ENCODE measurements at places on chromosomes 3 and 15. TPM values are rescaled to one million over a fixed set of nuclear protein-coding genes. Genes with fewer than 3 reads are reported as not detected.

The GPR62 gene
- not detected for total RNA-seq

- no peak overlapping the region for H3K4me3 ChIP-seq
- no peaks in the 10 kb centered on the region for H3K4me1 ChIP-seq
- H3K27me3 ChIP-seq: no peaks in the 10 kb centered on the region
- no peaks in the 10 kb centered on the region for H3K36me3 ChIP-seq
- DNase-seq: no peak
These were observed 243.8 kb downstream of the PDZRN3 start for GRCh38 chr3:73380735-73381532.

GRCh38 chr3:113628316-113628715 lies 68.1 kb downstream of the USF3 start:
- peaks cover 32% of the 10 kb centered on the region for H3K36me3 ChIP-seq
- H3K27ac ChIP-seq: no peak overlapping the region
- no peak overlapping the region for H3K4me3 ChIP-seq

GRCh38 chr3:127738192-127738840 lies 65.6 kb downstream of the ABTB1 start:
- no peaks in the 10 kb centered on the region for H3K36me3 ChIP-seq
- H3K4me3 ChIP-seq: no peak overlapping the region
- H3K27me3 ChIP-seq: peaks cover 16% of the 10 kb centered on the region
- peaks cover 8% of the 10 kb centered on the region for H3K4me1 ChIP-seq
- no peak for DNase-seq

GRCh38 chr3:155859859-155860258 lies 5.6 kb upstream of the SLC33A1 start:
- no peak overlapping the region for H3K27ac ChIP-seq
- peaks cover 39% of the 10 kb centered on the region for H3K4me1 ChIP-seq
- no peak overlapping the region for H3K4me3 ChIP-seq

DNA sequence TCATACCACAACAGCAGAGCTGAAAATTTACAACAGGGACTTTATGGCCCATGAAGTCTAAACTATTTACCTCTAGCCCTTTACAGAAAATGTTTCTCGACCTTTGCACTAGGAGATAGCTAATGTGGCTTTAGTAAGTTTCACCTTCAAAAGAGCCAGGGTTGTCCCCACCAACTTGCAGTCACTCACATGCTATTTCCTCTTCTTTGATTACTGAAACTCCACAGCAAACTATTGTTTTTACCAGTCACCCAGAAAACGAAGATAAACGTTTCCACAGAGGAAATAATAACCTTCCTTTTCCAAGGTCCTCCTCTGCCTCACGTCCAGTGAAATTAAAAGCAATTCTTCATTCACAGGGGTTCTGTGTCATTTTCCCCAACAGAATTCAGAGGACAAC lies 48.2 kb downstream of the WWTR1 start:
- no peak for DNase-seq
- no peaks in the 10 kb centered on the region for H3K36me3 ChIP-seq
- no peak overlapping the region for H3K4me3 ChIP-seq
- no peaks in the 10 kb centered on the region for H3K4me1 ChIP-seq
- H3K27ac ChIP-seq: no peak overlapping the region

The CPA3 gene
- total RNA-seq: not detected

GRCh38 chr3:183583331-183584245 lies 28.1 kb upstream of the KLHL6 start:
- no peaks in the 10 kb centered on the region for H3K27me3 ChIP-seq
- peaks cover 7% of the 10 kb centered on the region for H3K36me3 ChIP-seq
- H3K4me3 ChIP-seq: no peak overlapping the region
- peaks cover 43% of the 10 kb centered on the region for H3K4me1 ChIP-seq
- no peak for DNase-seq

DNA sequence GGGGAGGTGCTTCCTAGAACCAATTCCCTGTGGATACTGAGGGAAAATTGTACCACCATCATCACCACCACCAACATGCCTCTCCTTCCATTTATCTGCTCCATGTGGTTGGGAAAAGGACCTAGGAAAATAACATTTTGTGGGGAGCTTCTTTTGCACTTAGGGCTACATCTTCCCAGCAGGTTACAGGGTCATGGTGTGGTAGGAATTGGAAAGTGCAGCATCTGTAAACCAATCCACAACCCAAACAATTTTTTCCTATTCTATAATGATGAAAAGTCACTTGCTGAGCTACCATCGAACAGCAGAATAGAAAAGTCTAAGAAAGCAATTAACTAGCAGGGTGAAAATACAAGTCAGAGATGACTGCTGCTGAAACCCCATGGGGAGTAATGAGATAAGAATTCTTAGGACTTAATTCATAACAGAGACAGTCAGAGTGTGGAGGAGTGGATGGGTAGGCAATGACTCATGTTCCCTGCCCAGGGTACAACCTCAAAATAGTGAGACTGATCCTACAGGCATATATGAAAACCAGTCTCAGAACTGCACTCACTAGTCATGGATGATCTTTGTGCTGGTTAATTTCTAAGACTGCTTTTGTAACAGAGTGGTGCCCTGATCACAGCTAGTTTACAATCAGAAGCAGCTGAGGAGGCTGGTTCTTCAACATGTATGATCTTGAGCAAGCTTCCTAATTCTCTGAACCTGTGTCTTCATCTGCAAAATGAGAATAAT lies 38.1 kb upstream of the LEKR1 start:
- H3K4me1 ChIP-seq: peaks cover 47% of the 10 kb centered on the region
- no peak for DNase-seq
- no peaks in the 10 kb centered on the region for H3K27me3 ChIP-seq
- H3K36me3 ChIP-seq: peaks cover 9% of the 10 kb centered on the region
- no peak overlapping the region for H3K27ac ChIP-seq

- no peak for DNase-seq
- no peak overlapping the region for H3K27ac ChIP-seq
- H3K4me3 ChIP-seq: no peak overlapping the region
- H3K36me3 ChIP-seq: no peaks in the 10 kb centered on the region
- H3K4me1 ChIP-seq: peaks cover 13% of the 10 kb centered on the region
These were observed 301.8 kb upstream of the MCTP2 start for GRCh38 chr15:93929375-93930094.

DNA sequence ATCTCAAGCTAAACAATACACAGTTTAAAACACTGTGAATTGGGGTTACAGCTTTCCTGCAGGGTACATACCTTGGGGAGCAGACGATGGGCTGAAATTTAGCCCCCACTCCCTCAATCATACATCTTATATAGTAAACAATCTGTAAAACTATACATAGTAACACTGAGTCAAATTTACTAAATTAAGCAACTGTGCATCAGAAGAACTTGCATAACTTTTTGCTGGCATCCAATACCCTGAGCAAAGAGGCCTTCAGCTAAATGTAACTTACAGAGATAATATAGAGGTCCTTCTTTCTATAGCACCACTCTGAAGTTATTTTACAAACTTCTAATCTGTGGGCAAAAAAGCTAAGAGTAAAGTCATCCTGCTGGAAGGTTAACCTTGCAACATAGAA lies 603.6 kb upstream of the TGFBR2 start:
- no peak overlapping the region for H3K27ac ChIP-seq
- no peaks in the 10 kb centered on the region for H3K36me3 ChIP-seq
- no peaks in the 10 kb centered on the region for H3K4me1 ChIP-seq
- no peak for DNase-seq
- no peaks in the 10 kb centered on the region for H3K27me3 ChIP-seq

DNA sequence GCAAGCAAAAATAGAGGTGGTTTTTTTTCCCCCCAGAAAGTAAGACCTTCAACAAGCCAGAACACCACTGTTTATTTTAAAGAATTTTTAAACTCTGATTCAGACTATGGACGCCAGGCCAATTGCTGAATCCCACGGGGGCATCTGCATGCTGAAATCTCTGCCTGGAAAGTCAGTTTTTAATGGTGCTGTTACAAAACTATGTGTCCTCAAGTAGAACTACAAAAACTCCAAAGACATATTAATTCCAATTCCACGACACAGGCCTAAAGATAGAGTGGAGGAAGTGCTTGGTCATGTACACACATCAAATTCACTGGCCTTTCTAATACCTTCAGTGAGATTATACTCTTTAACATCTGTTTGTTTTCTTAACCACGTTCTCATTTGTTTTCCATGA lies 490.5 kb upstream of the NR2F2 start:
- peaks cover 5% of the 10 kb centered on the region for H3K27me3 ChIP-seq
- no peak overlapping the region for H3K4me3 ChIP-seq
- H3K27ac ChIP-seq: peak overlapping the region; percentile 97

GRCh38 chr3:70640481-70640880 lies 328.0 kb upstream of the MDFIC2 start:
- H3K27ac ChIP-seq: no peak overlapping the region
- H3K27me3 ChIP-seq: peaks cover 11% of the 10 kb centered on the region
- H3K36me3 ChIP-seq: no peaks in the 10 kb centered on the region
- no peak overlapping the region for H3K4me3 ChIP-seq

DNA sequence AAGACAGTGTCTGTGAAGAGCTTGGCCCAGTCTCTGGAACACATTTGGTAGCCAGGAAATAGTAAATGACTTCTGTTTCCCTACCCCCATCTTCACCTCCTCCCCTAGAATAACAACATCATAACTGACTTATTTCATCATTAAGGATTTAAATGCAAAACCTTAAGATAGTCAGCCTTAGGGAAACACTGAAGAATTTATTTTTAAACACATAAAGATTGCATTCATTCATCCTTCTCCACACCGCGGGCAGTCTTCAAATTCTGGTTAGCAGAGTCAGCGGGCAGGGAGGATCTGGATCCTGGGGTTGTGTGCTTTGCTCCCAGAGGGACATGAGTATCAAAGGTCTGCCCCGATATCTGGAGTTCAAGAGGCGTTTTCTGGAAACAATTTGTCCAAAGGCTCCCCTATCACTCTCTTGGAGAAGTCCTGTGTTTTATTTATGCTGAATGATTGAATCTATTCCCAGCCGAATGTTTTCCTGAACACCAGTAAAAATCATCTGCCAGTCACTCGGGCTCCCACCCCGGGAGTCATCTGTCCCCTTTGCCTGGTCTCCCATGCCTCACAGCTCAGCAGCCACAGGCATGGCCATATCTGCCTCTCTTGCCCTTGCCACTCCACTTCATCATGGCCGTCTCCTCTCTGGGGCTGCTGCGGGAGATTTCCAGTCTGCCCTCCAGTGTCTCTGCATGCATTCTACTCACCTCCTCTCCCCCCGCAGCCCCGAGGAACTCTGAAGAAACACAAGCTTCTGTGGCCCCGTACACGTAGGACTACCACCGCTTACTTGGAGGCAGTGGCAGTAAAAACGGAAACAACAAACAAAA lies 234.7 kb upstream of the CTDSPL start:
- no peak overlapping the region for H3K27ac ChIP-seq
- no peak overlapping the region for H3K4me3 ChIP-seq
- peaks cover 6% of the 10 kb centered on the region for H3K27me3 ChIP-seq
- H3K4me1 ChIP-seq: peaks cover 5% of the 10 kb centered on the region
- no peaks in the 10 kb centered on the region for H3K36me3 ChIP-seq

DNA sequence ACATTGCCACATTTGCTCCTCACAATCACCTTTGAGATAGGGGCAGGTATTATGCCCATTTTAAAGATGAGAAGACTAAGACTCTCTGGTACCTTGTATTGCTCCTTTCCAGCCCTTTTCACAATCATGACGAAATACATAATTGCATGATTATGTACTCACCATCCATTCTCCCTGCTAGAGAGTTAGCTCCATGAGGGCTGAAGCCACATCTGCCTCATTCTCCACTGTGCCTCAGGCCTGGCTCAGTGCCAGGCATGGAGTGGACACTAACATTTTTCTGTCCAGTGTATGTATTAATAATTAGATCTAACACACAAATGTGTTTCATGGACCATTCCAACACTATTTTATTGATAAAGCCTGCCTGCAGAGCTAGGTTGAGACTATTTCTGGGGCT lies 191.4 kb downstream of the MINAR1 start:
- no peak overlapping the region for H3K27ac ChIP-seq
- no peak overlapping the region for H3K4me3 ChIP-seq
- H3K27me3 ChIP-seq: peaks cover 25% of the 10 kb centered on the region
- no peaks in the 10 kb centered on the region for H3K36me3 ChIP-seq

- H3K27me3 ChIP-seq: no peaks in the 10 kb centered on the region
- H3K27ac ChIP-seq: no peak overlapping the region
- no peak for DNase-seq
- no peaks in the 10 kb centered on the region for H3K4me1 ChIP-seq
- H3K4me3 ChIP-seq: no peak overlapping the region
These were observed 288.6 kb upstream of the CBLB start for GRCh38 chr3:106157411-106157810.

DNA sequence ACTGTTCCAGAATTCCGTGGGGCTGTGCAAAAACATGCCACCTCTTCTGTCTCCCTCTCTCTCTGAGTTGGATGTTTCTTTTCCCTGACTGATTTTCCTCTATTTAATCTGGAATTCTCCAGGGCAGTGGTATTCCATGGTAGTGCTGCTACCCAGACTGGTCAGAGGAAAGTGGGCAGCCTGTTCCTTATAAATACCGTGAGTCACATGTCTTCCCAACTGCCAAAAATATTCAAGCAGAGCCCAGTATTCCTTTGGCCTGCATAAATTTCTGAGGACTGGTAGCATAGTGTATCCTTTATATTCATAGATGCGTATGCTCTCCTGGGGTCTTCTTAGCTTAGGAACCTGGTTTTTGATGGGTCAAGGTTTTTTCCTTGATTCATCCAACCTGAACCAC lies 40.9 kb downstream of the CEMIP start:
- H3K4me3 ChIP-seq: no peak overlapping the region
- H3K4me1 ChIP-seq: no peaks in the 10 kb centered on the region
- DNase-seq: no peak
- no peaks in the 10 kb centered on the region for H3K36me3 ChIP-seq
- H3K27me3 ChIP-seq: peaks cover 7% of the 10 kb centered on the region
- H3K27ac ChIP-seq: no peak overlapping the region

The HYKK gene
- total RNA-seq: 3.7 TPM

The ISL2 gene
- 0.82 TPM for total RNA-seq

The CCR9 gene
- not detected for total RNA-seq

- no peak overlapping the region for H3K4me3 ChIP-seq
- peaks cover 15% of the 10 kb centered on the region for H3K27me3 ChIP-seq
- DNase-seq: no peak
- H3K4me1 ChIP-seq: no peaks in the 10 kb centered on the region
- no peak overlapping the region for H3K27ac ChIP-seq
- no peaks in the 10 kb centered on the region for H3K36me3 ChIP-seq
These were observed 113.5 kb downstream of the KCNAB1 start for GRCh38 chr3:156233876-156234275.

The SCG3 gene
- total RNA-seq: not detected

The TERC gene
- total RNA-seq: 4.6 TPM

- no peak overlapping the region for H3K27ac ChIP-seq
- no peaks in the 10 kb centered on the region for H3K36me3 ChIP-seq
- H3K27me3 ChIP-seq: peaks cover 3% of the 10 kb centered on the region
- DNase-seq: no peak
- H3K4me1 ChIP-seq: no peaks in the 10 kb centered on the region
These were observed 419.5 kb upstream of the C2CD4B start for GRCh38 chr15:62584301-62585235.

DNA sequence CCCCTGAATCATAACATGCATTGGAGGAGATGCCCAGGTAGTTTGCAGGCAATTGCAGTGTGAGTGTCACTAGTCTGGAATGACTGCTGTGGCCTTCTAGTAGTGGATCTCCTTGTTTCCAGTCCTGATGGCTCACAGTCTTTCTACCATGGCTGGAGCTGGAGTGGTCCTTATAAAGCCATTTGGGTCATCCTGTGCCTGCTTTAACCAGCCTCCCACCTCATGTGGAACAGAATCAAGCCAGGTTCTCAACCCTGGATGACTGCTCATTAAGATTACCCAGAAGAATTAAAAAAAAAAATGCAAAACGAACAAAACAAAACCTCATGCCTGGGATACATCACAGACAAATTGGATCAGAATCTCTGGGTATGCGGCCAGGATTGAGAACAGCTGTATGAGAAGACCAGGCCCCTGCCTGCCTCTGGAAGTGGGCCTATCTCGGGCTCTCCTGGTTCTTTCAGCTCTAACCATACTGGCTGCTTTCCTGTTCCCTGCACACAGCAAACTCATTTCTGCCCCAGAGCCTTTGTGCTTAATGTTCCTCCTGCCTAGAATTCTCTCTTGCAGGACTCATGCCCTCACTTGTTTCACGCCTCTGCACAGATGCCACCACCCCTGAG lies 96.4 kb downstream of the ITPR1 start:
- no peak for DNase-seq
- H3K4me3 ChIP-seq: no peak overlapping the region
- H3K36me3 ChIP-seq: peaks cover 3% of the 10 kb centered on the region

Measured in activated CD4-positive, alpha-beta T cell treated with anti-CD3 and anti-CD28 coated beads, Interleukin-2, amount 10 ng/mL, durations not matched to agents 7 days and 5 days (primary cell).